Large intestine (tissue), 12 donors: ENCODE measurements at places on chromosomes 5 and 9. TPM values are rescaled to one million over a fixed set of nuclear protein-coding genes. Genes with fewer than 3 reads are reported as not detected.

The GLRA1 gene
- 0.03 TPM for polyA plus RNA-seq

The VCAN gene
- 82.7 TPM for polyA plus RNA-seq

The SPAG8 gene
- 1.4 TPM for polyA plus RNA-seq

The LECT2 gene
- polyA plus RNA-seq: not detected

The ALAD gene
- 48.8 TPM for polyA plus RNA-seq

The SMIM33 gene
- polyA plus RNA-seq: not detected

The MCIDAS gene
- not detected for polyA plus RNA-seq

The TMEM174 gene
- polyA plus RNA-seq: not detected

The CREBRF gene
- polyA plus RNA-seq: 21.2 TPM

The IFNA21 gene
- 0.13 TPM for polyA plus RNA-seq

The AMBP gene
- 3.6 TPM for polyA plus RNA-seq

The TUSC1 gene
- polyA plus RNA-seq: 13.2 TPM

The KCNIP1 gene
- 2.8 TPM for polyA plus RNA-seq

The FOXD4L3 gene
- 0.12 TPM for polyA plus RNA-seq

The OMD gene
- 0.85 TPM for polyA plus RNA-seq

The FIBCD1 gene
- 1.5 TPM for polyA plus RNA-seq

The EFNA5 gene
- 6.1 TPM for polyA plus RNA-seq
